ENCODE measurements at places on chromosomes 5 and 9.

DNA sequence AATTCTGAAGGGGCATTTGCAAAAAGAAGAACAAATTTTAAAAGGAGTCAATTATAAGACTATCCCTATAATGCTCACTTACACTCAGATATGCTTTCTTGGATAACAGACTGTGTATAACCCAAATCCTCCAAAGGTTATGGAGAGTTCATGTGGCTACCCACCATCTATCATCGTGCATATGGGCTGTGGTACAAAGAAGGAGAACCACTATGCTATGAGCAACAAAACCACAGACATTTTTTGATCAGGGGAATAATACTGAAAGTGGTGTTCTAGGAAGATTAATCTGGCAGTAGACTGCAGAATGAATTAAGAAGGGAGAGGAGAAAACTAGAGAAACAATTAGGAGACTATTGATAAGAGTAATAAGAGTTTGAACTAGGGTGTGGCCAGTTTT, 16.8 kb downstream of the NR3C1 start:
- DNase-seq = no peak

DNA sequence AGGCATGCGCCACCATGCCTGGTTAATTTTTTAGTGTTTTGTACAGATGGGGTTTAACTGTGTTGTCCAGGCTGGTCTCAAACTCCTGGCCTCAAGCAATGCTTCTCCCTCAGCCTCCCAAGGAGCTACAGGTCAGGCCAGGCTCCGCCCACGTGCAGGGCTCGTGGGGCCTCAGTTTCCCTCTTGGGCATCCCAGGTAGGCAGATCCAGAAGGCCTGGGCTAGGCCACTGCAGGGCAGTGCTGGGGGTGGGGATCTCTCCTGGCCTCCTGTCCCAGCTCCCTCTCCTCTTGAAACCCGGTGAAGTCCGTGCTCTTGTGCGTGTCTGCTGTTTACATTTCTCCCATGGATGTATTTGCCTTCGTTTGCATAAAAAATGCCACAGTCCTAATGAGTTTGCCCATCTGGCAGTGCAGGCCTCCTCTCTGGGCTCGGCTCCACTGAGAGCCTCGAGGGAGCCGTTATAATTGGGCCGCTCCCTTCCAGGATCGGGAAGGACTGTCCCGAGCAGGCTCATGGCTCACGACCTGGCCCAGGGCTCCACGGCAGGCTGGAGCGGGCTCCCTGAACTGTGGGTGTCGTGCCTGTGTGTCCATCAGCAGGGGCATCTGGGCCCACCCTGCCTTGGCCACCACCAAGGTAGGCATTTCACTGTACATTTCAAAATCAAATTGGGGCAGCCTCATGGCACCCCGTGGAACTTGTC, 52.6 kb upstream of the RUFY1 start:
- DNase-seq = no peak

DNA sequence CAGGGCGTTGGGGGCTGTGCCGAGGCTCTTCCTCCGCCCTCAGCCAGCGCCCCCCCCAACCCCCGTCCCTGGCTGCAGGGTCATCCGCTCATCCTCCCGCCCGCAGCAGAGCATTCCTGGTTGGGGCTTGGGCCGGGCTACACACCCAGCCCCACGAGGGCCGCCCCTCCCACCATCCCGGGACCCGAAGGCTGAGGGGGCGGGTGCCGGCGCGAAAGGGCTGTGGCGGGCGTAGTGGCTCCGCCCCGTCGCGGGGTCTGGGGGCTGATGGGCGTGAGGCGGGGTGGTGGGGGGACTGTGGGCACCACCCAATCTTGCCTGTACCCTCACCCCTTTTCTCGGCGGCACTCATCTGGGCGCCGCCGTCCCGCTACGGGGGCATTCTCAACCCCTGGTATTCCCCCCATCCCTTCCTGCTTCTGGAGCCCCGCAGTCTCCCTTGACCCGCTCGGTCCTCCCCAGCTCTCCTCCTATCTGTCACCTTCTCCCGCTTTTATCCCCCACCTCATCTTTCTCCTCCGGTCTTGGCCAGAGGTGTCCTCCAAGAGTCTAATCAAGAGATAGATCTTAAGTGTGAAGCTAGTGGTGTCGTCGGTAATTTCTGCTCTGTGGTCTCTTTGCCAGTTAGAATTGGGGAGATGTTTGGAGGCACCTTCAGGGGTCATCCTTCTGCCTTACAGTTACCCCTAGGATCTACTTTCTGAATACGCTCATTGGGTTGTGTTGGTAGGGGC, 1.6 kb downstream of the FER start:
- peak; percentile 34 for DNase-seq

DNA sequence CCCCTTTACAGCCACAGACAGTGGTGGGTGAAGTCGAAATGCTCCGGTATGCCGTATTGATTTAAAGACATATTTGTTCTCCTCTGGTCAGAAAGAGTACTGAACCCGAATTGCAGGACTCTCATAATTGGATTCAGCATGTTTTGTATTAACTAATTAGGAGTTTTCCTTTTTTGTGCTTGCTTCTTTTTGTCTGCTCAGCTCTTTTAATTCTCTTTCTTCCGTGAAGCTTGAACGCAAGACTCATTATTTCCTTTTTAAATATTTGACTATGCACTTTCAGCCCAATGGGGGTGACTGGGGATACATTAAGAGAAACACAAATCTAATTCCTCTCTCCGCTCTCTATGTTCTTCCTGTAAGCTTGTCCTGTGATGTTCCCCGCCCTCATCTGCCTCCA, 246.6 kb upstream of the IRX2 start:
- DNase-seq = no peak

- peak; percentile 13 for DNase-seq
Observed at GRCh38 chr5:137995749-137996128, 37.1 kb downstream of the FAM13B start.

DNA sequence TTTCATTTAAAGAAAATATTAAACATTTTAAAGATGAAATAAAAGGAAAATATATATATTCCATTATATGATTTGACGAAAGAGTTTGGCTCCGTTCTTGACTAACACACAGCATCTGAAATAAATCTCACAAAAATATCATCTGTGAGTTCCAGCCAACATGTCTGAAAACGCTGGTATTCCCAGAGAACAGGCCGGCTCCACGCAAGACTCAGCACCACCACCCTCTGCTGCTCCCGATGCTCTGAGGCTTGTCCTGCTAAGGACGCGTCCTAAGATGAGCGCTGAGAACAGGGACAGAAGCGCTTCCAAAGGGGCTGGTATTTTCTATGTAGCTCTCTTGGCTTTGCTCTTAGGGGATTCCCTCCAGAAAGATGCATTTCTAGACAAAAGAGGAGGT, 40.6 kb upstream of the N4BP3 start:
- DNase-seq = no peak

DNA sequence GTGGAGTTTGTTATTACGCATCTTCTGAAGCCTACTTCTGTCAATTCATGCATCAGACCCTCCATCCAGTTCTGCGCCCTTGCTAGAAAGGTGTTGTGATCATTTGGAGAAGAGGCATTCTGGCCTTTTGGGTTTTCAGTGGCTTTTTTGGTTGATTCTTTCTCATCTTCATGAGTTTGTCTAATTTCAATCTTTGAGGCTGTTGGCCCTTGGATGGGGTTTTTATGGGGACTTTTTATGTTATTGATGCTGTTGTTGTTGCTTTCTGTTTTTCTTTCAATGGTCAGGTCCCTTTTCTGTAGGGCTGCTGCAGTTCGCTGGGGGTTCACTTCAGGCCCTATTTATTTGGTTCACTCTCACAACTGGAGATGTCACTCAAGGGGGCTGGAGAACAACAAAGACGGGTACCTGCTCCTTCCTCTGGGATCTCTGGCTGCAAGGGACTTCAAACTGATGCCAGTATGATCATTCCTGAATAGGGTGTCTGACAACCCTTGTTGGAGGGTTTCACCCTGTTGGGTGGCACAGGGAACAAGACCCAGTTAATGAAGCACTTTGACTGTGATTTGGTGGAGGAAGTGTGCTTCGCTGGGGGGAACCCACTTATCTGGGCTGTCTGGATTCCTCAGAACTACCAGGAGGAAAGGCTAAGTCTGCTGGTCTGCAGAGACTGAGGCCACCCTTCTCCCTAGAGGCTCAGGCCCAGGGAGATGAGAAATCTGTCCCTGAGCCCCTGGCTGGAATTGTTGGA, 226.7 kb upstream of the PTGER4 start:
- no peak for DNase-seq

DNA sequence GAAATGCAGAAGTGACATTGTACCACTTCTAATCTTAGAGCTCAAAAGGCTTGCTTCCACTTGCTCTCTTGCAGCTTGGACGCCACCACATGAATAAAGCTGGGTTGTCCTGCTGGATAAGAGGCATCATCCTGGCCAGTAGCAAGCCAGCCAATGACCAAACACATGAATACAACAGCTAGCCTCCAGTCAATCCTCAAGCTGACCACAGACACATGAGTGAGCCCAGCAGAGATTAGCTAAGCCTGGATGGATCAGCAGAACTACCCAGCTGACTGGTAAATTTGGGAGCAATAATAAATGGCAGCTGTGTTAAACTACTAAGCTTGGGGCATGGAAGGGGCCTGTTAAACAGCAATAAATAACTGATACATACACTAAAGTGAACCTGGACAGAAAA, 121.1 kb upstream of the SLC12A2 start:
- DNase-seq = no peak

GRCh38 chr9:21906881-21907280, 87.3 kb downstream of the CDKN2A start:
- no peak for DNase-seq

DNA sequence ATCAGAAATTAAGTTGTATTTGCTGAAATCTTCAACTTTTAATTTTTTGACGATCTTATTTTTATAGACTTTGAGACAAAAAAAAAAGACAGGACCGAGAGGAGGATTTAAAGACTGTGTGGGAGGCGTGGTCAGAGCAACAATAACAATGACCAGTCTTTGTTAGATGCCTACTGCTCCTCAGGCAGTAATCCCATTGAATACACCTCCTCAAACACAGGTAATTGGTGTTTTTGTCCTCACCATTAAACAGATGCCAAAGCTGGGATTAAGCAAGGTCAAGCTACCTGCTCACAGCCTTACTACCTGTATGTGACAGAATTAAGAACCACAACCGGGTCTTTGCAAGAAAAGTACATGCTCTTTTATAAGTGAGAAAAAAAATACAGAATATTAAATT, 233.3 kb upstream of the GRAMD2B start:
- no peak for DNase-seq

- no peak for DNase-seq
Observed at GRCh38 chr5:41223962-41224361, 10.6 kb upstream of the C6 start.

- no peak for DNase-seq
Observed at GRCh38 chr9:76594764-76595424, 135.9 kb downstream of the GCNT1 start.

GRCh38 chr9:126558051-126558665, 55.6 kb upstream of the LMX1B start:
- DNase-seq = peak; percentile 68
